ENCODE measurements at places on chromosomes 2 and 18. TPM values are rescaled to one million over a fixed set of nuclear protein-coding genes. Genes with fewer than 3 reads are reported as not detected.
A peak's percentile ranks its signal among the peaks of the same experiment; 100 is the strongest.

Gene SERPINB3
- not detected for total RNA-seq

Gene TTLL4
- total RNA-seq = 27.4 TPM

Gene NCKAP5
- total RNA-seq = 2.7 TPM

Gene BMP10
- not detected for total RNA-seq

Gene CCDC178
- total RNA-seq = not detected

Gene C1GALT1C1L
- not detected for total RNA-seq

Gene TTR
- total RNA-seq = not detected

Gene AQP12B
- total RNA-seq = not detected

Gene OR6B2
- not detected for total RNA-seq

Gene DSG2
- 168 TPM for total RNA-seq

Gene ANKRD36B
- 15.3 TPM for total RNA-seq

Gene OTX1
- total RNA-seq = not detected

Gene CRYBA2
- total RNA-seq = not detected

- no peak overlapping the region for H3K4me3 ChIP-seq
- H3K27ac ChIP-seq = no peak overlapping the region
- DNase-seq = no peak
Measured at GRCh38 chr2:143193121-143193520, 63.9 kb downstream of the ARHGAP15 start.

DNA sequence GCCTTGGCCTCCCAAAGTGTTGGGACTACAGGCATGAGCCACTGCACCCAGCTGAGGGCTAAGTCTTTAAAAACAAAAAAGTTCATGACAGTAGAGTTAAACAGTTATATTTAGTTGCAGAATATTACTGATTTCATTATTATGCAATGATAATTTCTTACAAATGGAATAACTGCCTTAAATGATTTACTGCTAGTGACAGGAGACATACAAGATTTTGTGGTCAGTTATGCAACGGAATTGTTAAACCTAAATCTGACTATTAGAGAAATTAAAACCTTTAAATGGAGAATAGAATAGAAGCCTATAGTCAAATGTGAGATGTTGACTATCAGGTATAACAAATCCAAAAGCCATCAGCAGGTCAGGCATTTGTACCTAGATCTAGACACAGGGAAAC lies 10.3 kb upstream of the DNAJC10 start:
- no peak for DNase-seq
- no peaks in the 10 kb centered on the region for H3K4me1 ChIP-seq
- no peak overlapping the region for H3K4me3 ChIP-seq
- no peaks in the 10 kb centered on the region for H3K36me3 ChIP-seq

GRCh38 chr18:78730546-78730945 lies 249.1 kb upstream of the SALL3 start:
- no peak for DNase-seq
- no peaks in the 10 kb centered on the region for H3K27me3 ChIP-seq
- H3K4me1 ChIP-seq = no peaks in the 10 kb centered on the region
- H3K4me3 ChIP-seq = no peak overlapping the region
- no peaks in the 10 kb centered on the region for H3K36me3 ChIP-seq

GRCh38 chr2:101872480-101872879 lies 119.3 kb upstream of the IL1R2 start:
- no peak overlapping the region for H3K27ac ChIP-seq
- H3K36me3 ChIP-seq = peaks cover 72% of the 10 kb centered on the region
- H3K4me3 ChIP-seq = no peak overlapping the region

DNA sequence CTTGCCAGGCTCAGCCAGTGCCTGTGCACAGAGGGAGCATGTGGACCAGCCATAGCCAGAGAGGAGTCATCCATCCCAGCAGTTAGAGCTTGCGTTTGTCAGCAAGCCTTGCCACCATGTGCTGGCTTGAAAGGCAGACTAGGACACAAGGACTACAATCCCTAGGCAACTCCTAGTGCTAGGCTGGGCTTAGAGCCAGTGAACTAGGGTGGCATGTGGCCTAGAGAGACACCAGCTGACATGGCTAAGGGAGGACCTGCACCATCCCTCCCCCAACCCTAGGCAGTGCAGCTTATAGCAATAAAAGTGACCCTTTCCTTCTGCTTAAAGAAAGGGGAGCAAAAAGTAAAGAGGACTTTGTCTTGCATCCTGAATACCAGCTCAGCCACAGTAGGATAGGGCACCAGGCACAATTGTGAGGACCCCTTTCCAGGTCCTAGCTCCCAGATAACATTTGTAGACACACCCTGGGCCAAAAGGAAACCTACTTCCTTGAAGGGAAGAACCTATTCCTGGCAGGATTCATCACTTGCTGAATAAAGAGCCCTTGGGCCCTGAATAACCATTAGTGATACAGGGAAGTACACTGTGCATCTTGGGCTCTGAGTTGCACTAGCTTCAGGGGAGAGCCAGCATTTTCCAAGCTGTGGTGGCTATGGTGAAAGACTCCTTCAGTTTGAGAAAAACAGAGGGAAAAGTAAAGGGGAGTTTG lies 38.7 kb upstream of the UXS1 start:
- no peak overlapping the region for H3K4me3 ChIP-seq
- DNase-seq = no peak
- no peaks in the 10 kb centered on the region for H3K36me3 ChIP-seq
- no peaks in the 10 kb centered on the region for H3K4me1 ChIP-seq
- H3K27ac ChIP-seq = no peak overlapping the region
- no peaks in the 10 kb centered on the region for H3K27me3 ChIP-seq

GRCh38 chr2:189557373-189557772 lies 23.2 kb downstream of the SLC40A1 start:
- DNase-seq = no peak
- no peak overlapping the region for H3K4me3 ChIP-seq
- H3K27me3 ChIP-seq = no peaks in the 10 kb centered on the region
- no peak overlapping the region for H3K27ac ChIP-seq

DNA sequence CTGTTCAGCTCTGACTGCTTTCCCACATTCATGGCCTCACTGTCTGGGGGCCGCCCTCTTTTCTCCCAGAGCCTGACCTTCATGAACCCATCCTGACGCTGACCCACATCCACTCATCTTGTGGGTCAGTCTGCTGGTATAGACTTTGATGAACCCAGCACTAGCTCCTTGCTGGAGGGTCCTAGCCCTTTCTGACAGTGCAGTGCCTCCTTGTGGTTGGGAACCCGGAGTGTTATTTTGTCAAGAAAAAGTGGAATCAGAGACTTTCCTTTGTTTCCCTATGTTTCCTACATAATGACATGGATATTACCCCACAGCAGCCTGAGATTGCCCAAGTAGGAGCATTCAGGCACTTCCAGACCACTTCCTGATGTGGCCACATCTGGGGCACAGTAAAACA lies 19.3 kb upstream of the OSR1 start:
- no peak overlapping the region for H3K4me3 ChIP-seq
- no peak for DNase-seq
- H3K27me3 ChIP-seq = peaks cover 5% of the 10 kb centered on the region

- H3K27me3 ChIP-seq = no peaks in the 10 kb centered on the region
- peak overlapping the region; percentile 66 for H3K4me3 ChIP-seq
- DNase-seq = peak; percentile 64
Measured at GRCh38 chr2:27494284-27494943, 586 bp downstream of the FNDC4 start.

DNA sequence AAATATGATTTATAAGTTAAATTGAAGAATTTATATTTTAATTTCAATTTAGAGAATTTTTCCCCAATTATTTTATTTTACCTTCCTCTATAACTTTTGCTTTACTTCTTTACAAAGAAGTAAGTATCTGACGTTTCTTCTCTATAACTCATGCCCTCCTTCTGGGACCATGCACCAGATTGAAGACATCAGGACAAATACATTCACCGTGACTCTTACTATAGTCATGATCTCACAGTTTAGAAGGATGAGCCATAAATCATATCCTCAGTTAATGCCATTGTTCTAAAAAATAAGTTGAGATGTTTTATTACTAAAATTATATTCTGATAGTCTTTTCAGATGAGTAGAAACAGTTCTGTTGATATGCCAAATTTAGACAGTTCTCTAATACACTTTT lies 279.3 kb downstream of the TMX3 start:
- H3K36me3 ChIP-seq = no peaks in the 10 kb centered on the region
- no peak overlapping the region for H3K4me3 ChIP-seq
- H3K27ac ChIP-seq = no peak overlapping the region
- no peak for DNase-seq
- peaks cover 17% of the 10 kb centered on the region for H3K4me1 ChIP-seq
- H3K27me3 ChIP-seq = no peaks in the 10 kb centered on the region

- peaks cover 4% of the 10 kb centered on the region for H3K4me1 ChIP-seq
- no peak for DNase-seq
- H3K36me3 ChIP-seq = no peaks in the 10 kb centered on the region
- no peak overlapping the region for H3K27ac ChIP-seq
- no peaks in the 10 kb centered on the region for H3K27me3 ChIP-seq
Measured at GRCh38 chr2:29597035-29597434, 324.4 kb downstream of the ALK start.

- H3K27me3 ChIP-seq = no peaks in the 10 kb centered on the region
- H3K36me3 ChIP-seq = no peaks in the 10 kb centered on the region
- no peak overlapping the region for H3K27ac ChIP-seq
Measured at GRCh38 chr2:207873794-207874193, 104.1 kb upstream of the FZD5 start.

- no peak overlapping the region for H3K4me3 ChIP-seq
- no peaks in the 10 kb centered on the region for H3K36me3 ChIP-seq
- H3K27me3 ChIP-seq = no peaks in the 10 kb centered on the region
- no peak for DNase-seq
Measured at GRCh38 chr2:217993817-217994463, 8.9 kb downstream of the TNS1 start.

- no peaks in the 10 kb centered on the region for H3K36me3 ChIP-seq
- DNase-seq = no peak
- no peaks in the 10 kb centered on the region for H3K27me3 ChIP-seq
- peaks cover 25% of the 10 kb centered on the region for H3K4me1 ChIP-seq
- no peak overlapping the region for H3K4me3 ChIP-seq
- no peak overlapping the region for H3K27ac ChIP-seq
Measured at GRCh38 chr2:241563981-241564595, 5.5 kb downstream of the BOK start.

GRCh38 chr18:7072593-7072992 lies 45.0 kb downstream of the LAMA1 start:
- no peaks in the 10 kb centered on the region for H3K36me3 ChIP-seq
- no peak for DNase-seq
- no peaks in the 10 kb centered on the region for H3K27me3 ChIP-seq
- no peaks in the 10 kb centered on the region for H3K4me1 ChIP-seq

GRCh38 chr2:238263204-238264071 lies 23.6 kb upstream of the HES6 start:
- DNase-seq = peak; percentile 76
- no peaks in the 10 kb centered on the region for H3K27me3 ChIP-seq
- no peak overlapping the region for H3K4me3 ChIP-seq
- H3K36me3 ChIP-seq = peaks cover 1% of the 10 kb centered on the region

- no peaks in the 10 kb centered on the region for H3K4me1 ChIP-seq
- no peaks in the 10 kb centered on the region for H3K27me3 ChIP-seq
- H3K4me3 ChIP-seq = no peak overlapping the region
Measured at GRCh38 chr2:119119999-119120756, 38.4 kb downstream of the C1QL2 start.

DNA sequence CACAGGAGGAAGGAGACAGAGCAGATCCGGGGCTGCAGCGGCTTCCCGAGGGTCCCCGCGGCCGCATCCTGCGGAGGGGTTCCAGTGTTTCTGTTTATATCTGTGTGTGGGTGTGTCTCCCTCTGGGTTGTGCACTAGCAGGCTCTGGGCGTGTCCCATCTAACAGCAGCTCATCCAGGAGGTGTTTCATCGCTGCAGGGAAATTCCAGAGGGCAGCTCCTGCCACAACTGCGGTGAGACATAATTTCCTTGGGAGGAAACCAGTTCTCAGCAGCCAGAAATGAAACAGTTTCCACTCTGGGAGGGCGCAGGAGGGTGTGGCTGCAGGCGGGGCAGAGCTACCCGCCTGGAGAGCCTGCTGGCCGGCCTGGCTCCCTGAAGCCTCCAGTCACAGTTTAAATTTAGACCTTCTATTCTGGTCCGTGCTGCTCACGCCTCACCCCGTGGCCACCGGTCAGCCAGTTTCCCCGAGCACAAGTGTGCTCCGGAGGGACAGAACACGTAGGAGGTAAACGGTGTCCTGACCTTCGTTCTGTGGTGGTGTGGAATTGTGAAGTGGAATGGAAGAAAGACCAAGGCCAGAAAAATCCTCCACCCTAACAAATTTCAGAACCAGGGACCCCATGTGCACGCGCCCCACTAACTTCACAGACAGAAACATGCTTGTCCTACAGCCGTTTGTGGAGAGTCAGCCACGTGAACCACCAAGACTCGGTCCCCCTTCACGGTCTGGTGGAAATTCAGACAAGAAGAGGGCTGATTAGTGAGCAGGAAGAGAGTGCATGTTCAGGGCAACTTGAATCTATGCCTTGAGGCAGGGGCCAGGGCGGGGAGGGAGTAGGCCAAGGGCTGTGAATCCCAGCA lies 50.2 kb downstream of the TEX44 start:
- H3K27me3 ChIP-seq = peaks cover 2% of the 10 kb centered on the region
- peak overlapping the region; percentile 86 for H3K27ac ChIP-seq
- H3K4me3 ChIP-seq = no peak overlapping the region
- peaks cover 11% of the 10 kb centered on the region for H3K4me1 ChIP-seq
- peak; percentile 93 for DNase-seq
- H3K36me3 ChIP-seq = no peaks in the 10 kb centered on the region

DNA sequence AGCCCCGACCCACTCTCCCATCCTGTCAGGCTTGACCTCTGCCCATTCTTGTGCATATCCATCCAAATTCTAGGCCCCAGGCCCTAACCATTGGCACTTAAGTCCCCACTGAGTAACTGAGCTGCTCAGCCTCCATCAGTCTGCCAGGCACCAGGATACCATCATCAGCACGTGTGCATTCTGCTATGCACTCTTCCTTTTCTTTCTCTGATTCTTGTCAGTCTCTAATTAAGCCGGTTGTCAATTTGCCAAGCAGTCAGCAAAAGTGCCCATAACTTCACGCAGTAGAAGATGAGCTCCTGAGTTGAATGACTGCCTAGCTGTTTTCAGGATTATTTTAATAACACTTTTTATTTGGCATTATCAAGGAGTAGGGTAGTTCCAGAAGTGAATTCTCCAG lies 107.2 kb downstream of the FEZ2 start:
- peak overlapping the region; percentile 78 for H3K27ac ChIP-seq
- H3K36me3 ChIP-seq = peaks cover 5% of the 10 kb centered on the region
- no peak for DNase-seq
- H3K4me3 ChIP-seq = no peak overlapping the region
- peaks cover 51% of the 10 kb centered on the region for H3K4me1 ChIP-seq
- no peaks in the 10 kb centered on the region for H3K27me3 ChIP-seq

DNA sequence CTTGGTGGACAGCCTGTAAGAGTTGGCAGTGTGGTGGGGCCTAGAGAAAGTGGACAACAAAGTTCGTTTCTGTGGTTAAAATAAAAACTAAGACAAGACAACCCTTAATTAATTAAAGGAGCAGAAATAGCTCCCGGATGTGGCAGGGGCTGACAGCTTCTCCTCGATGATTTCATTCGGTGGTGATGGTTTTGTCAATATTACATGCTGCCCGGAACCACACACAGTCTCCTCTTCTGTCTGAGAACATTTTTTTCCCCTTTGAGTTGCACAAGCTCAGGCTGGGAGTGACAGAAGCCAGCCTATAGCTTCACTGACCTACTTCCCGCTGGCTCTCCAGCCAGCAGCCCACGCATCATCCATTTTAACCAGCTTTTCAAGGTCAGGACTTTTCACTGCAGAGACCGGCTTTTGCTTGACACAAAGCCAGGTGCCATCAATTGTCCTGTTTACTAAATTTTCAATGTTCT lies 378.8 kb downstream of the SLC4A3 start:
- peak; percentile 88 for DNase-seq
- no peak overlapping the region for H3K4me3 ChIP-seq
- H3K36me3 ChIP-seq = no peaks in the 10 kb centered on the region
- peaks cover 4% of the 10 kb centered on the region for H3K4me1 ChIP-seq

- H3K27ac ChIP-seq = no peak overlapping the region
- no peaks in the 10 kb centered on the region for H3K36me3 ChIP-seq
- no peaks in the 10 kb centered on the region for H3K27me3 ChIP-seq
Measured at GRCh38 chr18:37588289-37588688, 22.7 kb upstream of the CELF4 start.

Data from astrocyte (in vitro differentiated cells and primary cell).